Glutamatergic neuron (in vitro differentiated cells): ENCODE measurements at places on chromosomes 6 and 20.
A peak's percentile ranks its signal among the peaks of the same experiment; 100 is the strongest.

DNA sequence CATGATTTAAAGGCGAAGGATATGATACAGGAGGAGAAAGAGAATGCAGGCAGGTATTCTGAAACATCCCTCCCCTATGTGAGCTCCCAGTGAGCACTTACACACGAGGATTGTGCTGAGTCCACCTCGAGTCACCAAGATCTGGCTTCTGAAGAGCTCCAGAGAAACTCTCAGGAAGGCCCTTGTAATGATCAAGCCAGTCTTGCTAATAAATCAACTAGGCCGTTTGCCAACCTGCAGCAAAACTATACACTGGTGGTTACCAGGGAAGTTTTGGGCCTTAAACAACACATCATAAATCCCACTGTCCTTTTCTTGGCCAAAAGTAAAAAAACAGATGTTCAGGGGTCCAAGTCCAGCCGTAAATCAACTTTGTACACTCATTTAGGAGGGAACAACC lies 79.2 kb downstream of the STXBP5 start:
- no peak for DNase-seq

DNA sequence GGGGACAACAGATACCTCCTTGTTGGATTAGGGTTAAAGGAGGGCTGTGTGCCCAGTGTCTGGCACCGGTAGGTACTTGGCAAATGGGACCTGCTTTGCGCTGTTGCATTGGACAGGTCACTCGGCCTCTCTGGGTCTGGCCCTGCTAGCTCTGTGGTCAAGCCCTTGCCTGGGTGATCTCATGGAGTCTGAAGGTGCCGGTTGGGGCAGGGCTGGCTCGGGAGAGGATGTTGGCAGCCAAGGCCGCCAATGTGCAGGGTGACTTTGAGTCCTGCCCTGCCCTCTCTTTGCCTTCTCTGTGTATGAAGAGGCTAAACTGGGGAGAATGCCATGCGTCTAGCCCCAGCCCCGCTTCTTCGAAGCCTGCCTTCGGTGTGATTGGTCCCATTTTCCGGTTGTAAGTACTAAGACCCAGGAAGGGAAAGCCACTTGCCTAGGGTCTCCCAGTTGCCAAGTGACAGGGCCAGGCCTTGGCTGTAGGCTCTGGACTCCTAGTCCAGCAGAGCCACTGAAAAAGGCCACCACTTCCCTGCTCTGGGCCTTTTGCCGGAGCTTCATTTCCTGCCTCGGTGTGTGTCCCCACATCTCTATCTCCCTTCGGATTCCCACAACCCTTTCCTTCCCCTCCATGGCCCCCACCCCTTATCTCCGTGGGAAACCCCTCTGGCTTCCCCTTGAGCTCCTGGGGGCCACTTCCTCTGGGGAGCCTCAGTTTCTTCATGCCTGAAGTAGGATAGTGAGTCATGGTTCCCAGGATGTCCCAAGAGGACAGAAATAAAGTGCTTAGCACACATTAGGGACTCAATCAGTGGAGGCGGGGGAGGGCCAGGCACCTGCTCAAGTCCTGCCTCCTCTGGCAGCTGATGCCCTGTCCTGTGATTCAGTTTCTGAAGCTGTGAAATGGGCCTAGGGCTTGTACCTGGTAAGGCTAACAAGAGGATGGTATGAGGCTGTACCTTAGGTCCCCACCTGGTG lies 3.9 kb downstream of the SRC start:
- DNase-seq = no peak

DNA sequence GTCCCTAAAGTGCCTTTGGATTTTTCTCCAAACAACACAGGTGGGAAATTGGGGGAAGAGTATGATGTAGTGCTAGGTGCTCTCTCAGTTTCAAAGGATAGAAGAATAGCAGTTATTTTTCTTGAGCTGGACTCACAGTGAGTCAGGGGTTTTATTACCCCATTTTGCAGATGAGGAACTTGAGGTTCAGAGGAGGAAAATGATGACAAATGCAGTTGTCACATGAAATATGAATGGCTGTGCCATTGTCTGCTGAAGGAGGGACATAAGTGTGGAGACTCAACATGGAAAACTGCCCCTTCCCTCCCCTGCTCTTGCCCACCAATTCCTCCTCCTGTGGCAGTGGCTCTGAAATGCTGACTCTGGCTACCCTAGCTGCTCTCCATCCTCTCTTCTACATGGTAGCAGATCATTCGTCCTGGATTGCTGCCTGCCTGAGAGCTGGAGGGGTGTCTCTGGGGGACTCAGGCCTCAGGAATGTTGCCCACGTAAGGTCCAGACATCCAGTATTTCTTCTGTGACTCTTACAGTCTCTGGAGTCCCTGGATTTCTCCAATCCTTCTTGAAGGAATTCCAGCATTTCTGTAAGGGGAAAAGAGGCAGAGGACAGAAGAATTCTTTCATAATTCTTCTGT lies 37.6 kb upstream of the EPB41L1 start:
- no peak for DNase-seq

- no peak for DNase-seq
These were observed 17.8 kb downstream of the RAB44 start for GRCh38 chr6:36715469-36715868.

DNA sequence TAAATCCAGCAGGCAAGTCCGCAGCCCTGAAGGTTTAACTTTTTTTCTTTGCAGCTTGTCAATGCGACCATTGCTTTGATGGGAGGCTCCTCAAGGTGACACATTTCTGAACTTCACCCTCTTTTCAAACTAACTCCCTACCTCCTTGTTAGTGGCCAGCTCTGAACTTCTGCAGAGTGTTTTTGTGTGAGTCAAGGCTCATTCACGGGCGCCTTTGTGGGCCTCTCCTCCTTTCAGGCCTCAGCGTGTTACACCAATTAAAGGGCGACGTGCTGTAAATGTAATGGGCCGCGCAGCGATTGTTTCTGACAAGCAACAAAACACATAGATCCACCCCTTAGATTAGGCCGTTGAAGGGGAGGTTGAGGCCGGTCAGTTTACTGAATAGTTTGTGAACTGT lies 45.5 kb upstream of the NR2E1 start:
- DNase-seq = no peak

GRCh38 chr20:21259346-21259745 lies 43.8 kb upstream of the XRN2 start:
- DNase-seq = no peak

DNA sequence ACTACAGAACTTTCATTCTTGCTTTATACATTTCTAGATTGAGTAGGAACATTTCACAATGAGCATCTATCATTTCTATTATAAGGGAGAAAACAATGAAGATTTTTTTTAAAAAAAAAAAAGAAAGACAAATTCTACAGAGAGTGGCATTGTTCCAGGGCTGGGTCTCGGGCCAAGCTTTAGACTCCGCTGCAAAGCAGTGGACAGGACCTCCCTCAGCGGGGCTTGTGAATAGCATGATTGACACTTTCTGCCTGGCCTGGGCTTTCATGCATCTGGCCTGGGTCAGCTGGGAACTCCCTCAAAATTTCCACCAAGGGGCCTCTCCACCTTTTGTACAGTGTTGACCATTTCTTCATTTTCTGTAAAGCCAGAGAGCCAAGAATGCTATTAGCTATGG lies 55.8 kb upstream of the HIVEP2 start:
- no peak for DNase-seq

- DNase-seq = peak; percentile 87
These were observed 636 bp upstream of the EEF1A1 start for GRCh38 chr6:73521351-73521985.

DNA sequence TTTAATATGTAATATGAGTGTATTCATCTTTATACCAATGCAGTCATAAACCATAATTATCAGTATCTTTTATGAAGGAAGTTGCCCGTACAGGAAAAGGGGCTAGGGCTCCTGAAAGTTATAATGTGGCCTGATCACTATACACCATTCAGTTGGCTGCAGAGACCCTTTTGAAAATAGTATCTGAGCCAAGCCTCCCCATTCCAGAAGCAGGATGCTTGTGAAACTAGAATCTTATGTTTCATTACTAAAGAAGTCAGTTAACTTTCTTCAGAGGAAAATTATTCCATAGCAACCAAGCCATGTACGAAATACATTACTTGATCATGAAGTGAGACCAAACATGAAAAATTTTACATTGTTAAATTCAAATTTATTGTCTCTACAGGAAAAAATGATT lies 251.5 kb upstream of the TCF21 start:
- no peak for DNase-seq

- DNase-seq = no peak
These were observed 286.6 kb downstream of the TSHZ2 start for GRCh38 chr20:53258741-53259140.

GRCh38 chr6:17470938-17471327 lies 77.5 kb downstream of the CAP2 start:
- DNase-seq = no peak

GRCh38 chr6:107971181-107971580 lies 13.2 kb upstream of the SEC63 start:
- DNase-seq = no peak

GRCh38 chr6:3457710-3458602 lies 1.1 kb upstream of the SLC22A23 start:
- DNase-seq = peak; percentile 45

DNA sequence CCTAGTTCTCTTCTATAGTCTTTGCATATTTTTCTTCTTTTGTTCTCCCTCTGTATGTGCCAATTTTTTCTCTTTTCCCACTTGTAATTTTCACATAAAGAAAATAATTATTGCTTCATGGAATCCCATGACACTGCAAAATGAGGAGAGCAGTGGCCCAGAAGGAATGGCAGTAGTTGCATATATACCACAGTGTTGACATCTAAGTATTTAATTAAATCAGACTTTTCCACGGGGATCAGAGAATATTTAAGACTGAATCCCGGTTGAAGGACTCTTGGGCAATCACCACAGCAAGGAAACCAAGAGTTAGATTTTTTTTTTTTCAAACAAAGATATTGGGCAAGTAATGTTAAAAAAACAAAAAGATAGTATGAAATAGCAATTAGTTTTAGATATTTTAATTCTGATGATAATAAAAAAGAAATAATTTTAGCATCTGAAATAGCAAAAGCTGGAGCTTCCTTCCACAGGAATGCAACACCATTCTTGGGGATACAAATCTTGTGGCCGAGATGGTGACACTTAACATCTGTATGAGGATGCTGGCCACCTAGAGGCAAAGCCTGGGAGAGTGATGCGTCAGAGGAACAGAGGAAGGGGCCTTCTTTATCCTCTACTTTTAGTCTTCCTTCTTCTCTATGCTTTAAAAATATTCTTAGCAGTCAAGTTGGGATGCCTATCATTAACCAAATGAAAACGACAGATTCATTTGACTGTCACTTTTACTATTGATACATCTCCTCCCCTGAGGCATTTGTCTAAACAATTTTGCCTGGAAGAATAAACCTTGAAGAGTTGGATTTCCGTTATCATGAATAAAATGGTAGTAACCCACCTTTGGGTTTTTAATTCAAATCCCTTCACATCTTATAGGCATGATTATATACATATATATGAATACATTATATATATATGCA lies 356.2 kb downstream of the GJA1 start:
- DNase-seq = no peak

GRCh38 chr20:46993465-46994095 lies 98.9 kb downstream of the EYA2 start:
- no peak for DNase-seq

GRCh38 chr6:108733051-108733450 lies 115.2 kb upstream of the ARMC2 start:
- no peak for DNase-seq

DNA sequence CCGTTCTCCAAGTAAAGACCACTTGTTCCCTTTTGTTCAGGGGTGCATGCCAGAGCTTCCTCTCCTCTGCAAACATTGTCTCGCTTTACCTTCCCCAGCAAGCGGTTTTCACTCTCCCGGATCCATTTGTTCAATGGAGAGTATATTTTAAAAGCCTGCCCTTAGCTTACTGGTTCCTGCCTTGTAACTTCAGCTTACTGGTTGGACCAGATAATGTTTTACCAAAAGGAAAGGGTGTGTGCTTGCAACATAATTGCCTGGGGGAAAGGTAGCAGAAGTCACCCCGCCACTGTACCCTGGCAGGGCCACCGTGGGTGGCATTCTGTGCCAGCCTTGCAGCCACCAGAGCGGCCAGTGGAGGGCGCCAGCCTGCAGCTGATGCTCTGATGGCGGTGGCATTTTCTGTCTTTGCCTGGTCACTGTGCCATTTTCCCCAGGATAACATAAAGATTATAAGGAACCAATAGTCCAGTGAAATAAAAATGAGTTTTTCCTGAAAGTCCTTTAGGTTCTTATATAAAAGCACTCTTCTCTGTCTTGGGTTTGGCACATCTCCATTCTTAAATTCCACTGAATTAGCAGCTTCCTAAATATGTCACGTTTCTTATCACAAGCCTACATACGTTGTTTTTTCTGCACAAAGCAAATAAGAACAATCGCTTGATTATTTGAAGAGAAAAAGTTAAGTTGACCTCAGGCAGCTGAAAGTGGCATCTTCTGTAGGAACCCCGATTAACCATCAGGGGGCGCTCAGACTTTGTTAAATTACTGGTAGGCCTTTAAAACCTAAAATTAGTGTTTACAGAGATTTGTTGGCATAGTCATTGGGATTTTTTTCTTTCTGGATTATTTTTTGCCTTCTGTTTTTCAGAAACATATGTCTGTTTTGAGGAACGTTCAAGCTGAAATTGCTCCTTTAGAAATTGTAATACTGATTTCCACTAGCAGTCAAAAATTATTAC lies 67.4 kb upstream of the XRN2 start:
- peak; percentile 73 for DNase-seq

DNA sequence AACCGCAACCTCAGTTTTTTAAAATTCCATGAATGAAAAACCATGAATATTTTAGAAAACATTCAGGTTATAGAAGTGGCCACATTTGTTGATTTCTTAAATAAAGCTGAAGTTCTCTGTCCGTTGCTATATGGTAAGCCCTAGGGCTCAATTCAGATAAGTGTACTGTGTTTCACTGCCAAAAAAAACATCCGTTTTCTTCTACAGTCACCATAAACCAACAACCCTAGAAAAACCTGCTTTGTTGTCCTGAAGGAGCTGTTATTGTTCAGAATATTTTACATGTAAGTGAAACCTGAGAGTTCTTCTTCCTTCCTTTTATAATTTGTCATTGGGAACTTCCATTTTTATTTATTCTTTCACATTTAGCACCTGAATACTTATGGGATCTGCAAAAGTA lies 274.1 kb downstream of the TFAP2A start:
- DNase-seq = no peak

- no peak for DNase-seq
These were observed 107.4 kb upstream of the RIPOR2 start for GRCh38 chr6:25042984-25043725.

GRCh38 chr20:62068997-62069396 lies 3.3 kb upstream of the TAF4 start:
- DNase-seq = no peak
